ENCODE measurements at places on chromosomes 12 and 14.

GRCh38 chr12:86186449-86186848, 69.7 kb downstream of the MGAT4C start:
- DNase-seq, result no peak

- peak; percentile 27 for DNase-seq
Measured at GRCh38 chr12:25320123-25321006, 69.6 kb upstream of the KRAS start.

GRCh38 chr14:93954900-93955849, 21.2 kb downstream of the ASB2 start:
- DNase-seq, result peak; percentile 75

- DNase-seq, result peak; percentile 77
Measured at GRCh38 chr12:110282300-110282860, 1.3 kb downstream of the ATP2A2 start.

DNA sequence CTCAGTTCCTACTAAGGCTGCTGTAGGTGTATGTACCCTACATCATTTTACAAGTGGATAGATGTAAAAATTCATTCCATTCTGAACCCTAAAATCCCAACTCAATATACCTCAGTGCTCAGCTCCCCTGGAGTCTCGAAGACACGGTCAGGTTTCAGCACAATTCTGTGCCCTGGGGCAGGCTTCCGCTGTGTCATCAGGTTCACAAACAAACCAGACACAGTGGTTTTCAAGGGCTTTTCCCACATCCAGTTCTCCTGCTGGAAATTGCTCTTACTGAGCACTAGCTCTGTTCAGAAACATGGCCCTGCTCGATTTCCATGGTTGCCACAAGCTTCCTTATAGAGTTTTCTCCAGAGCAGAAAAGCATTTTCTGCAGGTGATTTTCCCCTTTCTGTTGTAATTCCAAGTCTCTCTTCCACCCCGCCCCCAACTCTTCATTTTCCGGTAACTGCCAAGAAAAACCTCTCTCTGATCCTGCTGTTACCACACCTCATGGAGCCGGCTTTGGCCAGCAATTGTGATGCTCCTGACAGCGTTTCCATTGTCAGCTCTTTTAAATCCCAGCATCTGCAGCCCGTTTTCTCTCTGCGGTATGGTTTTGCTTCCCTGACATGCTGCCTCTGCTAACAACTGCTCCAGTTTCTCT, 483.0 kb upstream of the CCDC196 start:
- DNase-seq, result no peak

DNA sequence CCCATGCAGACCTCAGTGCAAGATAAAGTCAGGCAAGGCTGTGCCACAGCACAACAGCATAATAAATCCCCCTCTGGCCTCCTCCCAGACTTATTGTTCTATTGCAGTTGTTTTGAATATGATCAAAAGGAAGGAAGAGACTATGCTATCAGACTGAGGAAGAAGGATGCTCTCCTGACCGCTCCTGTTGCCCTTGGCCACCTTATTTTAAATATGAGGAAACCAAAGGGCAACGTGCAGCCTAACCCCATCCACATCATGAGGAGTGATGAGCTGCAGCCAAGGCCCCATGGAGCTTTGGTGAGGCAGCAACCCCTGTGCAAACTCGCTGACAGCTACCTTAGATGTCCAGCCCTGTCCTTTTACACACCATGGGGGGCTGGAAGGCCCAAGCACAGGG, 291.7 kb downstream of the ZFP36L1 start:
- DNase-seq, result no peak

DNA sequence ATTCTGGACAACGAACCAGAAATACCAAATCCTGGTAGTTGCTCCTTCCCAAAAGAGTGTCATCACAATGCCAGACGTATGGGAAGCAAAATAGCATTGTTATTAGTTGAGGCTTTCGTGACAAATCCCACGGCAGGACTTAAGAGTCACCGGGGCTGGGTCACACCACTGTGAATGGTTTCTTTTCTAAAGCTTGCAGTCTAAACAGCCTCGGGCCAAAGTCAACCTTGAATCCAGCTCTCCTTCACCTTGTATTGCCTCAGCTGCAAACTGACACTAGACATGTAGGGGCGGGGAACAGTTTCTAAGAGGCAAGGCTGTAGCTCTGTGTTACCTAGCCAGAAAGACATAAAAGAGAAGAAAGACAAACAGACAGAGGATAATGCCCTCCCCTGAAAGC, 734.8 kb downstream of the MED13L start:
- no peak for DNase-seq

DNA sequence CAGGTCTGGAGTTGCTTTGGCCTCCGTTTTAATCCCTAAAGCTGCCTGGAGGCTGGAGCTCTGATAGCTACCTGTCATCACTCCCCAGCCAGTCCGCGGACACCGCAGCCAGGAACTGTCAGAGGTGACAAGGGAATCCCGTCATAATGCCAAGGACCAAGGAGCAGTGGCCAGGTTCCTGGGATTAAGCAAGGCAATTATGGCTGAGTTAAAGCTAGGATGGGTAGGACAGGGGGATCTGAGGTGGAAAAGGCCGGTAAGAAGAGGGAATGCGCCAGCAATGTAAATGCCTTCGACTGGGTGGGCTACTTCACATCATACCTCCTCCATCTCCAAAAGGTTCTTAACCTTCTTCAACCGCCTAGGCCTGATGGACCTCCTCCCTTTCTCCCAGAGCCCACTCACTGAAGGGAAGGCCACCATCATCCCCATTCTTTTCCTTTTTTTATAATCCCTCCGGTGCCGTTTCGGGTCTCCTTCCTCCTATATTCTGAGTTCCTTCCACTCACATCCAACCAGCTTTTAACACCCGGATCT, 1.9 kb downstream of the PPP1R3E start:
- no peak for DNase-seq

- DNase-seq, result peak; percentile 86
Measured at GRCh38 chr14:60753264-60754119, 18.9 kb downstream of the MNAT1 start.

DNA sequence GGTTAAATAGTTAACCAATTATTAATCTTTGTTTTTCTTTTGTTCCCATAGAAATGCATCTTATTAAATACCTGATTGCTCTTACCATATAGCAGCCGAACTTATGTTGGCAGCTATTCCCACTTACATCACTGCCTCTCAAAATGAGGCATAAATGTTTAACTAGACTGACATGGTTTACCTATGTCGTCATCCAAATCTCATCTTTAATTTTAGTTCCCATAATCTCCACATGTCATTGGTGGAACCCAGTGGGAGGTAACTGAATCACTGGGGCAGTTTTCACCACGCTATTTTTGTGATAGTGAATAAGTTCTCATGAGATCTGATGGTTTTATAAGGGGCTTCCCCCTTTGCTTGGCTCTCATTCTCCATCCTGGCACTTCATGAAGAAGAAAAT, 499.2 kb upstream of the ATP2B1 start:
- no peak for DNase-seq

DNA sequence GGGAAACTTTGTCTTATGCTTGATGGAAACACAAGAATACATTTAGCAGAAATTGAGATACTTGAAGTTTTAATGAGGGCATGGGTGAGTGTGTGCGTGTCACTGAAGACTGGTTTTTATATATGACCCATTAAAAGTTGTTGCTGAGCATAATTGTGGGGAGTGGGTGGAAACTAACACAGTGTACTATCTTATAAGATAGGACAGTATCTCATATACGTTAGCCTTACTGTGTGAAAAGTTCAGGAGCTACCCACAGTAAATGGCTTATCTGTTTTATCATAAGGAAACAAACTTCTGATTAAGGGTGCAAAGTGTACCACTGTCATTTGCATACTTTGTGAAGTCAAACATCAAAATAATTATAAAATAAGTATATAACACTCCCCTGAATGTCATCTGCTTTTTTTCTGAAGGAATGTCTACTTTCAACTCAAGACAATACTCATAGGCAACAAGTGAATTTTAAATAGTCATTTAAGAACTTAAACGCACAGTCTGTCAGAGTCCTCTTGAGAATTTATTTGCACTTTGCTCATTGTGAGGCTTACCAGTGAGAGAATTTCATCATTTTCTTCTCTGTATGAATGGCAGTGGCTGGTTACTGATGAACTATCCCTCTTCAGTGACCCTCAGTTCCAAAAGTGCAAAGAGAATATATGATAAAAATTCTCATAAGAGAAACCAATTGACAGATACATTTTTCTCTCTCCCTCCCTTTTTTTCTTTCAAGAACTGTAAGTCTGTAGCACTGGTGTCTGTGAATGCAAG, 4.2 kb downstream of the PDE3A start:
- DNase-seq, result no peak

DNA sequence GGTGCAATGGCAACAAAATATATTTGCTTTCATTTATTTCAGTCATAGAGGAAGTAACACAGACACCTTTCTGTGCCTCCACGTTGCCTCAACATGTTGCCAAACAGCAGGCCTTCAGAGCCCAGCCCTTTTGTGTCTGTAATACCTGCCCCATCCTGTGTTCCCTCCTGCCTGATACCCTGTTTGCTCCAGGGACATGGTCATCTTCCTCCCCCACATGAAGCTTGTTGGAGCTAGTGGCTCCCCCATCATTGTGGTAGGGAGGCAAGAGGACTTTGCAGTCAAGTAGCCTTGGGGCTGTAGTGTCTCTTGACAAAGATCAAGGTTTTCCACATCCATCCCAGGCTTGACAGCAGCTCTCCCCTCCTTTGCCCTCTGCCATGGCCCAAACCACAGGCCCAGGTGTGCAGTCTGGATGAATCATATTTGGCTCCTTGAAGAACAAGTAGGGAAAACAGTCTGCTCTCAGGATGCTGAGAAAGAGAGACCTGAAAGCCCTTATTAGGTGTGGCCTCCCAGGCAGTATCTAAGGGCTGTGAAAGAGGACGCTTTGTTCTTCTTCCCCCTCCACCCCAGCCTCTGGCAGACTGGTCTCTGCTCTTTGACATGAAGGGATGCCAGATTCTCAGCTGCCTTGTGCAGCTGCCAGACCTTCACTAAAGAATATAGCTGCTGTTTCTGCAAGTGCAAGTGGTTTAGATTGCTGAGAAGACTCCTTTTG, 329.0 kb downstream of the C12orf75 start:
- DNase-seq, result no peak
